ENCODE measurements at places on chromosomes 2 and 18.

DNA sequence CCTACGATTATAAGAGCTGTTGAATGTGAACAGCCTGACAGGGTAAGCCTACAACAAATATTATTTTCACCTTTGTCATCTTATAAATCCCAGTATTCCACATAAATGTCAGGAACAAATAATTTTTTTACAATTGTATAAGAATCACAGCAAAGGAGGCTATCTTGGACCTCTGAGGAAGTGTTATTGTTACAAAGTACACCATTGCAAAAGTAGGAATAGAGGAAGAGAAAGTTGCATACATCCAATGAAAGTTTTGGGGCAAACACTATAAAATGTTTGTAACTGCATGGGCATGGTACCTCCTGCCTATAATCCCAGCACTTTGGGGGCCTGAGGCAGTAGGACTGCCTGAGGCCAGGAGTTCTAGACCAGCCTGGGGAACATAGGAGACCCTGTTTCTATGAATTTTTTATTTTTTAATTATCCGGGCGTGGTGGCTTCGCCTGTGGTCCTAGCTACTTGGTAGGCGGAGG lies 715 bp upstream of the MEMO1 start:
- DNase-seq = peak; percentile 74

DNA sequence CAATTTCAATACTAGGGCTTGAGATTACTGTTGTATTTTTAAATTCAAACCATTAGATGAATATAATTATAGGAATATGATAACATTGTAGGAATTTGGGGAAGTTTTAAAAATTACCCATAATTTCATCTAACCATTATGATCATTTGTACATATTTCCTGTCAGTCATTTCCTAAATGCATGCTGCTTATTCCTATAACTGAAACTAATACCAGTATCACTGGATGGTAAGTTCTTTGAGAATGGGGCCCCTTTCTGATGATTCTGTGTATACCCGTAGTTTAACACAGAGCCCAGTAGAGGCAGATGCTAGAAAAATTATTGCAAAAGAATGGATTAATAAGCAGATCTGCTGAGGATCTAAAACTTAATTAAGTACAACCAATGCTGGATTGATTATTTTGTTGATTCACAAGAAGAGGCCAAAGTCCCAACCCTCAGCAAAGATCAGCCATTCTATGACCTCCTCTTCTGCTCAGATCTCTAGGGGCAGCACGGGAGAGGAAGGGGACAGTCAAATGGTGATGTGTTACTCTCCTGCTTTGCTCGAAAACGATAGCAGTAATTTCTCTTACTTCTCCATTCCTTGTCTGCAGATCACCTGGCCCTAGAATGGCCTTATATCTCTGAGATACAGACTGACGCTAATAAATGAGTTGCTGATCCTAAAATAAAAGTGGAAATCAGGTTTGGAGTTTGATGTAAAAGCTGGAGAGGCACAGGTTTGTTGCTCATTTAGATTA lies 69.5 kb upstream of the PELI1 start:
- no peak for DNase-seq

DNA sequence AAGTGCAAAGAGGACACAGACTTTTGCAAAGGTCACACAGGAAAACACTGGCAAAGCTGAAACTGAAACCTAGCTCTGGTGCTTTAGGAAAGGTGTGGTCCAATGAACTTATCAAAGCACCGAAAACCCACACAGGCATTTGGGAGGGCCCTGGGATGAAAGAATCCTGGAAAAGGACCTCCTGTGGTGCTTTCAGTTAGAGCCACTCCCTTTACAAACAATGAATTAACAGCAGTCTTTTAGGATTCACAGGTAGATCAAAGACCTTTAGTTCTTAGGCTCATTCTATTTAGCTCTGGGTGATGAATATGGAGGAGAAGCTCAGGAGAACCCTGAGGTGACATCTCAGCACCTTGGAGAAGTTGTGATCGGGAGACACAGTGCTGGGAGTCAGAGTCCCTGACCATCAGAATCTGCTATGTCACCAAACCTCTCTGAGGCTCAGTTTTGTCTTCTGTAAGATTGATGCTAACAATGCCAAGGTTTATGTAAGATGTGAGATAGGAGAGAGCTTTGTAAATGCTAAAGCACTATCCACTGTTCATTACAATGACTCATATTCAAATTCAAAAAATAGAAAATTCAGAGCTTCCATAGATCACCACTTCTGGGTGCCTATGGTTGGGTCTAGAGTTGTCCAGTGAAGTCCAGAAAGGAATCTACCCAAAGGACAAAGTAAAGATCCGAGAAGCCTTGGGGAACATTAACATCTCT lies 39.3 kb downstream of the VSNL1 start:
- DNase-seq = no peak

GRCh38 chr2:20622731-20623130 lies 28.2 kb downstream of the HS1BP3 start:
- peak; percentile 75 for DNase-seq

GRCh38 chr18:24089076-24089475 lies 49.8 kb upstream of the CABYR start:
- no peak for DNase-seq

All from spleen (tissue), 13 donors.